ENCODE measurements at places on chromosomes 6 and 20. TPM values are rescaled to one million over a fixed set of nuclear protein-coding genes. Genes with fewer than 3 reads are reported as not detected.

The SEC63 gene
- 23.9 TPM for polyA plus RNA-seq

The PLA2G7 gene
- 0.31 TPM for polyA plus RNA-seq

The PTCHD4 gene
- 0.49 TPM for polyA plus RNA-seq

The MYL9 gene
- 2,621 TPM for polyA plus RNA-seq

The SGK2 gene
- polyA plus RNA-seq, result 2.7 TPM

The PFDN6 gene
- 114 TPM for polyA plus RNA-seq

The C20orf144 gene
- polyA plus RNA-seq, result not detected

The CUL7 gene
- 14.9 TPM for polyA plus RNA-seq

The TGM6 gene
- polyA plus RNA-seq, result not detected

The RGS17 gene
- polyA plus RNA-seq, result 2.8 TPM

The RAET1L gene
- polyA plus RNA-seq, result not detected

The LY86 gene
- polyA plus RNA-seq, result 4.3 TPM

The PRDM13 gene
- polyA plus RNA-seq, result not detected

The RHAG gene
- polyA plus RNA-seq, result not detected

The LINC00237 gene
- polyA plus RNA-seq, result 1.1 TPM

The DNAH8 gene
- not detected for polyA plus RNA-seq

The SLC17A1 gene
- not detected for polyA plus RNA-seq

The SLC17A4 gene
- polyA plus RNA-seq, result 1.3 TPM

The OPN5 gene
- not detected for polyA plus RNA-seq

The IMPG1 gene
- polyA plus RNA-seq, result 0.03 TPM
